ENCODE measurements at places on chromosomes 2 and 18. TPM values are rescaled to one million over a fixed set of nuclear protein-coding genes. Genes with fewer than 3 reads are reported as not detected.
A peak's percentile ranks its signal among the peaks of the same experiment; 100 is the strongest.

The THSD7B gene
- 0.16 TPM for total RNA-seq

DNA sequence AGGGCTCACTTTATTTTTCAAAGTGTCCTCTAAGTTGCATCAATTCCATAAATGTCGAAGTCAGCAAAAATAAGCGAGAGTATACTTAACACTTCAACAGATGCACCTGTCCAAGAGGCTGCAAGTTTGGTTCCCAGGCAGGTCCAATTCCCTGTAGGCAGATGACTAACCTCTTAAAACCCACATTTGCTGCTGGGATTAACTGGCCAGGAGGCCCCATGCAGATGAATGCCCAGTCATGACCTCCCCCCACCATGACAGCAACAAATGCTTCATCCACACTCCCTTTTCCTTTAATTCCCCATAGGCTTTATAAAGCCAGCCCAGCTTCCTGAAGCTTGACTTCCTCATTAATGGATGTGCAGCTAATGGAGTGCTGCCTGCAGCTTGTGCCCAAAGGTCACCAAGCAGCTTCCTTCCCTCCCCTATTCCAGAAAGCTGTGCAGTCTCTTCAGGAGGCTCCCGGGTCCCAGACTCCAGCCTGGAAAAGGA is 35.7 kb downstream of the REEP1 start:
- no peak for DNase-seq

GRCh38 chr2:19711470-19712372 is 190.1 kb downstream of the TTC32 start:
- DNase-seq, result peak; percentile 88

DNA sequence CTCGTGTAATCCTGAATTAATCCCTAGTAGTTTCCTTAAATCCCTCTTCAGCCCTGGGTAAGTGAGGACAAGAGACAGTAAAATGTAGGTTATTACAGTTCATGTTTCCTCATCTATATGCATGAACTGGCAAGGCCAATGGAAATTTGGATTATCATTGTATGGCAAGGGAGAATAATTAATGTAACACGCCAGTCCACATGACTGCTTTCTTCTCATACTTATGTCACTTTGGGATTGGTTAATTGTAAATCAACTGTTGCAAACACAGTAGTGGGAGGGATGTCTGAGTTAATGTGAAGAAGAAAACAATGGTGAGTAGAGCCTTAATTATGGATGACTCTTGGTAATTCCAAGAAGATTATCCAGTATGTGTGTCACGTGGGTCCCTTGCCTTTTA is 1.7 kb upstream of the SERPINB7 start:
- DNase-seq, result no peak

DNA sequence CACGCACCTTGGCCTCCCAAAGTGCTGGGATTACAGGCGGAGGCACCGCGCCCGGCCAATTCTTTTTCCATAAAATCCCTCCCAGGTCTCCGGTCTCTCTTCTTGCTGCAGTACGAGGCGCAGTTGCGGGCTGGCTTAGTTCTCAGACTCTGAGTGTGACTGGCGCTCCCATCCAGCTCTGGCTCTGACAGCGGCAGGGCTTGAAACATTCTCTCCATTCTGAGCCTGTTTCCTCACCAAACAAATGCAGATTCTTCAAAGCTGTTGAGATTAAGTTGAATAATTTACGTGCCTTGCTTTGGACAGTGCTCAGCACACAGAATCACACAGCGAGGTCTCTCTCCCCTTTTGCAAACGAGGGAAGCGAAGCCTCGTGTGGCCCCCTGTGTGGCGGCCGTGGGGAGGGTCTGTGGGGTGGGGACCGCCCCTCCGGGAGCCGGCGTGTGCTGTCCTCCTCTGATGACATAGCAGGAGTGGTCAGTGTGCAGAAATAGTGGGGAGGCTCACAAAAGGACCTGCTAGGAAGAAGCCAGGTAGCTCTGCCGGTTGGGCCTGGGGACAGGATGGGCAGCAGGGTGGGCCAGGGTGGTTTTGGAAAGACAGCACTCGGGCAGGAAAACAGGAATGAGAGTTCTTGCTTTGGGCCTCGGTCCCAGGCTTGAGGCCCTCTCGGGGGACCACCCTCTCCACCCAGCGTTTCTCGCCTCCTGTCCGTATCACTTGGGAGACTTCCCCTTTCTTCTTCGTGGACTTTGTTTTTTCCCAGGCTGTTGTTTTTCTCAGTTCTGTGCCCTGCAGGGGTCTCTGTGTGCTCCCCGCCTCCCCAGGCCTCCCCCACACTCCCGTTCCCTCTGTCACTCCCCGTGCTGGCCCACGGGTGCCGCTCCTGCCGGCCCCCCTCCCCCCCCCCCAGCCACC is 75.0 kb downstream of the KCNG2 start:
- no peak for DNase-seq

DNA sequence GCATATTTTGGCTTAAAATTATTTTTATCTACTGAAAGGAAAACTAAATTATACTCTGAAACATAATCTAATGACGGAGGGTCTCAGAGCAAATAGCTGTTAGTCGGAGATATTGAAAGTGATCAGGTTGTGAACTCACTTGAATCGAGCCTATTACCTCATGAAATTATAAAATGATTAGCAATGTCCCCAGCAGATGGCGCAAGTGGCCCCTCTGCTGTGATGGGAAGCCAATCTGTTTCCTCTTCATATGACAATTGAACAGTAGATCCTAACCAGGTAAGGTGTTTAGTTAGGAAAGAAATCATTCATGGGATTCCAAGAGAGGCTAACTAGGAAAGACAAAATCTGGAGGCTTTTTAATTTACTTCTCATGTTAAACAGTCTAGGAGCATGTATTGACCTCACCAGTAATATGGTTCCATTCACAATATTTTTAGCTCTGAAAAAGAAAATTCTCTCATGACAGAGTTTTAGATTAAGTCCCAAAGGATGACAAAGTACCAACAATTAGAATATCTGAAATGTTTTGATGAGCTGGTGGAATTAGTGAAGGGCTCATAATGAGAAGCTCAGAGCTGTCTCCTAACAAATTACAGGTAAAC is 29.9 kb upstream of the MPPE1 start:
- DNase-seq, result peak; percentile 57

GRCh38 chr2:239893236-239893515 is 132.0 kb downstream of the NDUFA10 start:
- DNase-seq, result no peak

- DNase-seq, result no peak
Measured at GRCh38 chr2:238728330-238729260, 119.3 kb upstream of the TWIST2 start.

GRCh38 chr2:12183032-12183645 is 436.7 kb downstream of the LPIN1 start:
- no peak for DNase-seq

The CTAGE1 gene
- total RNA-seq, result 0.11 TPM

The MDH1 gene
- total RNA-seq, result 326 TPM

GRCh38 chr2:180695586-180696401 is 284.6 kb upstream of the UBE2E3 start:
- no peak for DNase-seq

DNA sequence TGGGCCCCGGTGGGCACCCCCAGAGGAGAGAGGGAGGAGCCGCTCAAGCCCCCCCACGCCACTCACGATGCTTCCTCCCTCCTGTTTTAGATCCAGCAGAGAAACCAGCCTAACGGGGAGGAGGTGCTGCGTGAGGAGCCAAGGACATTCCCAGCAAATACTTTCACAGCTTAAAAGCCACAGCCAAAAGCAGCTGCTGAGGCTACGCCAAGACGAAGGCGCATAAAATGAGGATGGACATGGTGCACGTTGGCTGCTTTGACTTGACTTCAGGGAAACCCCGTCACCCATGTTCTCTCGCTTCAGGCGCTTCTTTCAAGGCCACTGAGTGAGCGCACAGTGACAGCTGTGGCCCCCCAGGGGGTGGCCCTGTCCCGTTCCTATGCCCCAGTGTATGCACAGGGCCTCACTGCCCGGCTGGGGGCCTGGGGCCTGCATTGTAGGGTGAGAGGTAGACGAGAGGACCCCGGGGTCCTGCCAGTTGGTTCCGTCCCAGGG is 72.1 kb upstream of the PXDN start:
- DNase-seq, result no peak

DNA sequence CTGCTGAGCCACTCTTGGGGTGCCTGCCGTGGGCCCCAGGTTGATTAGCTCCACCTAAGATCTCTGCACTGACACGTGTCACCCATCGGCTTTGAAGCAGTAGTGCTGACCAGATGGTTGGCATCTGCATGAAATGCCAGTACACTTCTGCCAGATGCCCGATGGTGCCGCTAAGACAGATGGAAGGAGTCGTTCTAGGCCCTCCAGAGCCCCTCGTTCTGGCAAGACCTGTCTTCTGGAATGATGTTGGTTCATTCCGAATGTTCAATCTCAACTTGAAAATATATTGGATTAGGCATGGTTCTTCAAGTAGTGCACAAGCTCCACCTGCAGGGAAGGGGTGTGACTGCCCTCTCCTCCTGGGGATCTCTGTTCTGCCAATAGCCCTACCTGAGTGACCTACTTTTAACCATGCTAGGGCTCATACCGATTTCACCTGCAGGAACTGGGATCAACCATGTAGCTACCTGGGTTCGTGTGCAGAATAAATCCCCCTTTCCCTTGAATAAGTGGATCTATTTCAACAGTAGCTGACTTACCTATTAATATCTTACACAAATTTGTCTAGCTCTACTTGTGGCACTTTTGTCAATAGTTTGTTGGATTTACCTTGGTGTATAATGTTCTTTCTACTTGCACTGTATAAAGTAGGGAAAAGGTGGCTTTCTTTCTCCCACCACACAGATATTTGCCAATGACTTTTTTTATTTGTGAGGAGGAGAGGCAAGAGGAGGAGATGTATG is 342.6 kb downstream of the CTNNA2 start:
- DNase-seq, result no peak

DNA sequence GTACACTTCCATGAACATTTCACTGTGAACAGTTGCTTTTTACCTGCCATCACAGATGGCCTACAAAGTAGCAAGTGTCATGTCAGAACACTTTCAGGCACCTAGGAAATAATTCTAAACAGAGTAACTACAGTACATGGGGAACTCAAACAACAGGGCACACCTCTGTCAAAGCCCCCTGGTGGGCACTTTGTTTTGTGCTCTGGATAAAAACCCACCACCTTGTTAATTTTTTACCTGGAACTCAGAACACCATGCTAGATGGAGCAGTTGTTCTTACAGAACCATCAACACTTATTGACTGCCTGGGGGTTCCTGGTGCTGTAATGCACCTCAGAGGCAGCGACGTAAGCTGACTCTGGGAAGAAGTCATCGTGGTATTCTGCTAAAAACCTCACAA is 2.3 kb downstream of the MSL3B start:
- DNase-seq, result no peak

The CCDC74A gene
- total RNA-seq, result 4.3 TPM

DNA sequence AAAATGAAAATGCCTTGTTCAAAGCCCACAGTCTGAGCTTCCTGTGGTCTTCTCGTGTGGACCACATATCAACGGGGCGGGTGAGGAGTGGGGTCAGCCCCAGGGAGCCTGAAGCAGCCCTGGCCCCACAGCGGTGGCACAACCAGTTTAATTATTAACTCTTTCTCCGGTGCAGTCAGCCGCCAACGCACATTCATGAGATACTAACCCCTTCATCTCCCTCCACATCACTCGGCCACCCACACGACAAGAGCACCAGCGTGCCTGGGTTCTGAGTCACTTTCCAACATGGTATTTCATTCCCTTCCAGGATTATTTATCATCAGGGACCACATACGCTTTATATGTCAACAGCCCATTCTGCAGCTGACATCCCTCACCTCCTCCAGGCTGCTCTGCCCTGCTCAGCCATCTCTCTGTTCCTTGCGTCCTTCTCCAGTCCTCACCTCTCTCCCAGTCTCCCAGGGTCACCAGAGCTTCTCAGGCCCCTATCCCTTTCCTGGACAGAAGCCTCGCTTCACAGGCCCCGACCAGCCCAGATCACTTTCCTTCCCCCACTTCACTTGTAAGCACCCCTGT is 48.0 kb upstream of the ID2 start:
- DNase-seq, result peak; percentile 99

DNA sequence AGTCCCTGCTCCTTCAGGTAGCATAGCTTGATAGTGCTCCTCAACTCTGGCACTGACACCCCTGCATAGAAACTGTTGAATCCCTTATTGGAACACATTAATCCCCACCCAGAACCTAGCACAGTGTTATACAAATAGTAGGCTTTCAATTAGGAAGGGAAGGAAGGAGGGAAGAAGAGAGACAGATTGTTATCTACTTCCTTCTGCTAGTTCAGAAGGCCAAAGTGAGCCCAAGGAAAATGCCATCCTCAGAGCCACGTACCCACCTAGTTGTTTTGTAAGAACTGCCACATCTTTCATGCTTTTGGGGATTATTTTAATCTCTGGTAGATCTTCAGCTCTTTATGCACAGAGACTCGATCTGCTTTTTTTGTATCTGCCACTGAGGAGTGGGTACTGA is 75.1 kb downstream of the CLHC1 start:
- DNase-seq, result no peak

The ABCG5 gene
- total RNA-seq, result not detected

- DNase-seq, result no peak
Measured at GRCh38 chr2:215692387-215693079, 256.7 kb upstream of the FN1 start.

- DNase-seq, result no peak
Measured at GRCh38 chr2:32671885-32672533, 44.2 kb downstream of the TTC27 start.

DNA sequence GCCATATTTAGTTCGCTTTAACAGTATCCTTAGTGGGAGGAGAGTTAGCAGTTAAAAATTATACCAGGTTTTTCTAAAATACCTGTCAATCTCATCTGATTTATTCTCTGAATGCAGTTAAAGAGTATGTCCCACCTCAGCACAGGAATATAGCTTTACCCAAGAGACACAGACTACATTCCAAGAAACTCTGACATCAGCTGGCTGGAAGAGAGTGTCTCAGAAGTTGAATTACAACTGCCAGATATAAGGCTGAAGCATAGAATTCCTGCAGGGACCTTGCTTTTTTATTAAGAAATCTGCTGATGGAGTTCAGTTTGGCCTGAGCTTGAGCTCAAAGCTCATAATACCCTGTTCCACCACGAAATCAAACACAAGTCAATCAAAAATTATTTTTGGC is 25.4 kb upstream of the CNTNAP5 start:
- no peak for DNase-seq

GRCh38 chr2:231102772-231103171 is 22.1 kb downstream of the HTR2B start:
- DNase-seq, result no peak

The CGREF1 gene
- 2.1 TPM for total RNA-seq

The ARHGAP28 gene
- 1.9 TPM for total RNA-seq

- no peak for DNase-seq
Measured at GRCh38 chr18:21682371-21683051, 22.1 kb downstream of the ABHD3 start.

The AGXT gene
- not detected for total RNA-seq

The RAD51AP2 gene
- not detected for total RNA-seq

The NOP58 gene
- 173 TPM for total RNA-seq

- DNase-seq, result no peak
Measured at GRCh38 chr2:8642366-8643068, 39.3 kb upstream of the ID2 start.

- no peak for DNase-seq
Measured at GRCh38 chr18:13216092-13216582, 2.4 kb upstream of the LDLRAD4 start.

- DNase-seq, result no peak
Measured at GRCh38 chr2:173456960-173457359, 102.3 kb downstream of the CDCA7 start.

The DNAH6 gene
- 1.1 TPM for total RNA-seq

GRCh38 chr18:13530879-13531387 is 195.4 kb downstream of the FAM210A start:
- DNase-seq, result no peak

GRCh38 chr2:160660741-160661140 is 167.1 kb upstream of the RBMS1 start:
- DNase-seq, result no peak

The POTEJ gene
- total RNA-seq, result not detected

All from SJSA1 (cell line).